Hepatocyte (in vitro differentiated cells): ENCODE measurements at places on chromosomes 5 and 9. TPM values are rescaled to one million over a fixed set of nuclear protein-coding genes. Genes with fewer than 3 reads are reported as not detected.

DNA sequence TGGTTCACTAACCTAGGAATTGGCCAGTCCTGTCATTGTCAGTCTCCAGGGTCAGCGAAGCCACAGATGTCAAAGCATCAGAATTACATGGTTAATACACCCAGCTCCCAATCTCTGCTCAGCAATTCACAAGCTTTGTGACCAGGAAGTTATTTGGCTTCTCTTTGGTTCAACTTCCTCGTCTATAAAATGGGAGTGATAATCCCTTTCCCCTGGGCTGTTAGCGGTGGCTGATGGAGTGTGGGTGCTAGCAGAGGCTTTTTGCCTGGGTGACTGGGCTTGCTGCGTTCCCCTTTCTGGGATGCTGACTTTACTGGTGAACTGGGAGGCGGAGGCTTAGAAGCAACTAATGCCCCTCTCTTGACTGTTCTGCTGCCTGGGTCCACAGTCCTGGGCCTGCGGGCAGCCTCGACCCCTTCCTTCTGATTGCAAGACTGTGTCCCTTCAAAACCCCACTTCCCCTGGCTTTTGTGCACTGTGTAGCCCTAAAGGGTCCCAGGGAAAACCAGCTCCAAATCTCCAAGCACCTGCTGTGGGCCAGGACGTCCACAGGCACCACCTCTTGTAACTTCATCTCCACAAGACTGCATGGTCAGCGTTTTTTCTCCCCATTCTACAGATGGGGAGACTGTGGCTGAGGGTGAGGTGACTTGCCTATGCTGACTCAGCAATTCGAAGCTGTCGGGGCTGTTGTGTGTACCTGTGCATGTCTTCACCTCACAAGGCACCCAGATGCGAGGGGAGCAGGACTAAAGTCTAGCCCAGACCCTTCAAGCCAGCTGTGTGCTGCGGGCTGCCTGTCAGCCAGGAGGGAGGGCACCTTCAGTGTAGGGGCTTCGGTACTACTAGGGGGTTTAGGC is 45.2 kb upstream of the NEURL1B start:
- DNase-seq, result no peak

- DNase-seq, result no peak
Measured at GRCh38 chr5:115992848-115993350, 30.6 kb downstream of the LVRN start.

- DNase-seq, result no peak
Measured at GRCh38 chr5:156913719-156914370, 49.2 kb downstream of the TIMD4 start.

DNA sequence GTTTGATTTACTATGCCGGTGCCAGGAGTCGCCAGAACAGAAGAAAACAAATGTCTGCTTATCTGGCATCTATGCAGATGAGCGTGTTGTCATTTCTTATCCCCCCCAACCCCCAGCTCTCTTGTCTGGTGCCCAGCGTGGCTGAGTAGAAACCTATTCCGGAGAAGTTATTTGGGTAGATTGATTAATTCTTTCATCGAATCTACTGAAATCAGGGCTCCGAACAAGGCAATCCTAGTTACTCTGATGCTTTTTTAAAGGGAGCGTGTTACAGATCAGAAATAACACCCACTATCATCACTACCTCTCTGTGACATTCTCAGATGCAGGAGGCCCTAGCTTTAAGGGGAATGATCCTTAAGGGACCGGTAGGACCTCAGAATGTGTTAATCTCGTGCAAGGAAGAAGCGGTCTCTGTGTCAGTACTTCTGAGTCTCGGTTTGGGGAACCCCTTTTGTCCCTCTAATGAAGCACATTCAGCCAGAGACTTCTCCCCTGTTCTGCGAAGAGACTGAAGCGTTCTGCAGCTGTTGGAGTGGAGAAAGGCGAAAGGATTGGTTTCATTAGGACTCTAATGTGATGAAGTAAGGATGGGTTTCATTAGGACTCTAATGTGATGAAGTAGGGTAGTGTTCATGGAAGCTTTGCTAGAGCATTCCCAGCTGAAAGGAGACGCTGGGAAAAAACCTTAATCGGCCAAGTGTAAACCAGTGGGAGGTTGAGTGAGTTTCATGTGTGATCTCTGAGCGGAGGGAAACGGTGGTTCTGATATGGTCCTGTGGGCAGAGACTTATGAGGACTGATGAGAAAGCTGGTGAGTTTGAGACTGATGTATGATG is 1.5 kb downstream of the PIP5K1B start:
- peak; percentile 12 for DNase-seq

Gene PCDHB7
- polyA plus RNA-seq, result 0.51 and 0.56 TPM in 2 replicates

Gene C9orf43
- polyA plus RNA-seq, result 0.07 and 0.69 TPM in 2 replicates

Gene SERINC5
- polyA plus RNA-seq, result 19.3 and 21.7 TPM in 2 replicates

Gene SPZ1
- polyA plus RNA-seq, result not detected in 2 replicates

- no peak for DNase-seq
Measured at GRCh38 chr5:50447228-50447627, 6.1 kb upstream of the EMB start.

Gene LTC4S
- 3.7 and 6.5 TPM in 2 replicates for polyA plus RNA-seq

GRCh38 chr9:761176-761792 is 80.2 kb upstream of the DMRT1 start:
- peak; percentile 58 for DNase-seq

DNA sequence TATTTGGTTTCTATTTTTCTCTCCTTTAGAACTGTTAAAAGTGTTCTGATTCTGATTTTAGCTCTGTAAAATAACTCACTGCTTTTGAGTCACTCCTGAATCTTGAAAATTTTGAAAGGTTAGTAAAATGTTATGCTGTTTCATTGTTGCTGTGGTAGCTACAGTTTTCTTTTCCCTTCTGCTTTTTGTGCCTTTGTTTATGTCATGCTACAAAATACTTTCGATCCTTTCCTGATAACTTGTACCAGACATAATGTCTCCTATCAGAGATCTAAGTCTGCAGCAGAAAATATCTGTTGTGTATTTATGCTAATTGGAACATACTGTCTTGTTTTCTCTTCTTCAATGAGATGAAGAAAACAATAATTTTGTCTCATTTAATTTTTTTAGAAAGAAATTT is 26.9 kb upstream of the CEP120 start:
- no peak for DNase-seq

GRCh38 chr5:168370831-168371230 is 79.4 kb downstream of the WWC1 start:
- no peak for DNase-seq

GRCh38 chr9:137813651-137814415 is 63.7 kb upstream of the CACNA1B start:
- DNase-seq, result no peak

- DNase-seq, result no peak
Measured at GRCh38 chr9:81560851-81561732, 128.3 kb downstream of the TLE1 start.

Gene BRD8
- 50.7 and 53.0 TPM in 2 replicates for polyA plus RNA-seq

- no peak for DNase-seq
Measured at GRCh38 chr5:123819833-123820232, 307.9 kb downstream of the CSNK1G3 start.

DNA sequence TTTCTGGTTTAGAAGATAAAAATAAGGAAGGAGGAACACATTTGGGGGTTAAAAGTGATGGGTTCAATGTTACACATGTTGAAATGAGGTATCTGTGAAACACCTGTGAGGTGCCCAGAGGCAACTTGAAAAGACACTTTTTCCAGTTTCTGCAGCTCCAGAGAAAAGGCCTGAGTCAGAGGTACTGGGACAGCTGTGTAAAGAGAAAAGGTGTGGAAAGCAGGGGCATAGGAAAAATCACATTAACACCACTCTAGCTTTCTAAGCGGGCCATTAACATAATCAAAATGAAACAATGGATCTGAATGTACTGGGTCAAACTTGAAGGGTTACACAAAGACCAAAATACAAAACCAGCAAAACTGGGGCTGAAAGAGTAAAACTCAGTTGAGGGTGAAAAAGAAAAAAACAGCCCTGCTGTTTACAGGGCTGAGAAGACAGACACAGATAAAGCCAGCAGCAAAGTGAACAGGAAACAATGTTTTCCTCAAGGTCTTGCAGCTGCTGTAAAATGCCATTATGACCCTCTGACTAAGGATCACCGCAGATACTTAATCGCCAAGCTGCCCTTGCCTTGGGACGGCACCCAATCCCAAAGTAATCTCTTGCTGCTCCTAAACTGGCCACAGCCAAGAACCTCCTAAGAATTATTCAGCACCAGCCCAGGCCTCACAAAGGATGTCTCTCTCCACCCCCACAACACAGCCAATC is 104.7 kb downstream of the DROSHA start:
- peak; percentile 9 for DNase-seq

Gene CDH6
- polyA plus RNA-seq, result 11.6 and 15.0 TPM in 2 replicates

Gene GAS1
- polyA plus RNA-seq, result 85.2 and 101 TPM in 2 replicates

Gene CCDC192
- 0.39 and 0.69 TPM in 2 replicates for polyA plus RNA-seq

Gene JAK2
- polyA plus RNA-seq, result 11.8 and 14.3 TPM in 2 replicates

DNA sequence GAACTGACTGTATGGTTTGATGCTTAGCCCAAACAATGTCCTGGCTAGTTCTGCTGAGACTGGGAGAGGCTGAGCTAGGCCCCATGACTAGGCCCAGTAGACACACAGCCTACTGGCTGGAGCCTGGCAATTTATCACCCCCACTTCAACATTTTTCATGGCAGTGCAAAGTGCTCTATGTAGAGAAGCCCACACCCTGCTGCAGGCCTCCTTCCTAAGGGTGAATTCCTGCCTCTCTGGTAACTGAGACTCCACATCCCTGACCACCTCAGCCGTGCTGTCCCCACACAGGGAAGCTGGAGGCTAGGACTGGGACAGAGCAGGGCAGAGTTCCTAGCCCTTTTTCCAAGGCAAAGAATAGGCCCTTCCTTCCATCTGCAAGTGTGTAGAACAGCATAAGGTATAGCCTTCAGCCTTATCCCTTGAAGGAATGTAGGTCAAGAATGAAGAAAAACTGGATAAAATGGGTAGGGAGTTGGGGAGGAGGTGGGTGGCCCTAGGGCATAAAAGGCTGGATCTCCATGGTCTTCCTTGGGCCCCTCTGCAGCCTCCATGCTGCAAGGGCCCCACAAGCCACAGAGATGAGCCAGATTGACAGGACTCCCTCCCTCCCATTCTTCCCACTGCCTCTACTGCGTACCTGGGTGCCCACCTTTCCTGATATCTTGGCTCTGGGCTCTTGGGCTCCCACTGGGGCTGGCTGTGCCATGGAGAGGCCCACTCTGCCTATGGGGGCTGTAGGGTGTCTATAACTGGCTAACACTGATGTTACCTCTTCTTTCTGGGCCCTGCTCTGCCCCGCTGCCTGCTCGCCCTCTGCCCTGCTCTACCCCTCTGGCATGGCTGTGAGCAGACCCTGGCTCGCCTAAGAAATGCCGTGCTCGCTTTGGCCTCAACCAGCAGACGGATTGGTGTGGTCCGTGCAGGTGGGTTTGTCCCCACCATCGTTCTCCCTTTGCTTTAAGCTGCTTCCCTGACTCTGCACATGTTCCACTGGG is 29.8 kb downstream of the TCF7 start:
- peak; percentile 2 for DNase-seq

DNA sequence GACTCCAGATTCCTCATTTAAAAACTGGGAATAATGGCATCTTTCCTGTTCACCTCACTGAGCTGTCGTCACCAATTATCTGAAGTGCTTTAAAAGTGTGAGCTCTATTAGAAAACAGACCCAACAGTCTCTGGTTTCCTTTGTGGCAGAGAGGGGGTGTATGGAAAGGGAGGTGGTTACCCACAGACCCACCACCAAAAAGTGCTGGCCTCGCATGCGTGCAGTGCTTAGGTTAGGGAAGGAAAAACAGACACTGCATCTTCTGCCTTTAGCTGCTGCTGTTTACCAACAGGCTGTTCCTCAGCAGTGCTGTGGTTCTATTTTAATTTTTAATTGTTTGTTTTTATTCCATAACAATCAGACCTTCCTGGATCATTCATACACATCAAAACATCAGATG is 249.6 kb downstream of the PIK3R1 start:
- DNase-seq, result no peak

GRCh38 chr5:76601470-76601869 is 21.7 kb downstream of the F2RL2 start:
- DNase-seq, result peak; percentile 77

GRCh38 chr5:87778876-87779275 is 366.1 kb upstream of the CCNH start:
- no peak for DNase-seq

Gene DDX4
- not detected in 2 replicates for polyA plus RNA-seq

- no peak for DNase-seq
Measured at GRCh38 chr9:33042473-33042872, 17.4 kb downstream of the DNAJA1 start.

DNA sequence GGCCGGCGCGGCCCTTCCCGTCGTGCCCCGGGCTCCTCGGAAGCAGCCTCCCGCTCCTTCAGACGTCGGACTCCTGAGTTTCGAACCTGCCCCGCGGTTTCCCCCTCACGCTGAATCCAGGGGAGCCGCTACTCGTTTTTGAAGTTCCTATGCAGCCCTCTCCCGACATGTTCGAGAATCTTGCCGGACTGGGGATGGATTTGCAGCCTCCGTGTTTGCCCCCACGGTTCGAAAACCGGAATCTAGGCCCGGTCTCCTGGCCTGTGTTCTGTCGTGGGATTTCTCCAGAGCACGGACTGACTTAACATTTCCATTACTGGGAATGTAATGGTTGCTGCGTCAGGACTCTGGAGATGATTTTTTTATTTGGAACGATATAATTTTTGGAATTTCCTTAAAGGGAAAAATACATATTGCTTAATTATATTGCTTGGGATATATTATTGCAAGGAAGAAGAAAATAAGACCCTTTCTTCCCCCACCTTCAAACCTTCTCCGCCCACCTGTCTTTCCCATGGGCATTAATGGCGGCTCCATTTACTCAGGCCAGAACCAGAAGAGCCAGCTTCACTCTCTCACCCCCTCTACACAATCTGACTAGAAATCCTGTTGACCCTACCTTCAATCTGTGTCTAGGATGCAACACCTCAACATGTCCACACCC is 8.5 kb upstream of the MGAT1 start:
- no peak for DNase-seq

GRCh38 chr5:17261075-17261474 is 43.6 kb downstream of the BASP1 start:
- no peak for DNase-seq

DNA sequence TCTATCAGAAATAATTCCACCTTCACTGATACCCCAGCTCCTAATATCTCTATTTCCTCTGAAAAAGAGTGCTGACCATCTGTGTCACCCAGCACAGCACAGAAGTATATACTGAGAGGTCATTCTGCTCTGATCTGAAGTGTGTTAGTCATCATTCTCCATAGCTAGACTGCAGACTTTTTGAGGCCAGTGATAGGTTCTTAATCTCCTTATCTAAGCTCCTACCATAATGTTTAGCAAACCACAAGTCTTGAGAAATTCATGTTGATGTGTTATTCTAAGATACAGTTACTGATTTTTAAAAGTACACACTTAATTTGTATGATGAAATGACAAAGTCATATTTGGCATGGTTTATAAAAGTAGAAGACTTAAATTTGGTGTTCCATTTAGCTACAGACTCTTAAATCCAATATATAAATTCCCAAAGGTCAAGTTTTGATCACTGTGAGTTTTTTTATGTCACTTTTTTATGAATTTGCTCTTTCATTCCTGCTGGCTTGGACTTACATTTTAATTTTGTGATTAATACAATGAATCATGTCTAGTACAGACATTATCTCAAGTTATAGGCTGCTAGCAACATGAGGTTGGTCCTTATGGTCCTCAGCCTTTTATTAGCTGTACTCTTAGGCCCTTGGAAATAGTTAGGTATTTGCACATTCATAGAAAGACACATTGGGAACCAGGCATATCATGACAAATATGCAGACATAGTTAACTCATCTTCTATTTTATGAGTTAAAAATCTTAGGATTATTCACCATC is 380.8 kb downstream of the EBF1 start:
- DNase-seq, result no peak
